ENCODE measurements at places on chromosomes 7 and 10.

GRCh38 chr10:71701496-71702132 lies 18.0 kb downstream of the C10orf105 start:
- DNase-seq, result no peak

DNA sequence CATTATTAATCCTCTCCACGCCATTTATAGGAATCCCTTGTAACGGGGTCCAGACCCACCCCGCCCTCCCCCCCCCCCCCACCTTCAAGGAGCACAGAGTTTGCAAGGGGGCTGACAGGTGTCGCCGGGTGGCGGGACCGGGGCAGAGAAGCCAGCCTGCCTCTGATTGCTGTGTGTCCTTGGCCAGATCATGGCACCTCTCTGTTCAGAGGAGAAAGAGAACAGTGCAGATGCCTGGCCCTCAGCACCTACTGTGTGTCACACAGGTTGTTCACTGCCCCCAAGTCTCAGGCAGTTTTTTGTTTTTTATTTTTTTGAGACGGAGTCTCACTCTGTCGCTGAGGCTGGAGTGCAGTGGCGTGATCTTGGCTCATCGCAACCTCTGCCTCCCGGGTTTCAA lies 5.4 kb upstream of the MICALL2 start:
- no peak for DNase-seq

DNA sequence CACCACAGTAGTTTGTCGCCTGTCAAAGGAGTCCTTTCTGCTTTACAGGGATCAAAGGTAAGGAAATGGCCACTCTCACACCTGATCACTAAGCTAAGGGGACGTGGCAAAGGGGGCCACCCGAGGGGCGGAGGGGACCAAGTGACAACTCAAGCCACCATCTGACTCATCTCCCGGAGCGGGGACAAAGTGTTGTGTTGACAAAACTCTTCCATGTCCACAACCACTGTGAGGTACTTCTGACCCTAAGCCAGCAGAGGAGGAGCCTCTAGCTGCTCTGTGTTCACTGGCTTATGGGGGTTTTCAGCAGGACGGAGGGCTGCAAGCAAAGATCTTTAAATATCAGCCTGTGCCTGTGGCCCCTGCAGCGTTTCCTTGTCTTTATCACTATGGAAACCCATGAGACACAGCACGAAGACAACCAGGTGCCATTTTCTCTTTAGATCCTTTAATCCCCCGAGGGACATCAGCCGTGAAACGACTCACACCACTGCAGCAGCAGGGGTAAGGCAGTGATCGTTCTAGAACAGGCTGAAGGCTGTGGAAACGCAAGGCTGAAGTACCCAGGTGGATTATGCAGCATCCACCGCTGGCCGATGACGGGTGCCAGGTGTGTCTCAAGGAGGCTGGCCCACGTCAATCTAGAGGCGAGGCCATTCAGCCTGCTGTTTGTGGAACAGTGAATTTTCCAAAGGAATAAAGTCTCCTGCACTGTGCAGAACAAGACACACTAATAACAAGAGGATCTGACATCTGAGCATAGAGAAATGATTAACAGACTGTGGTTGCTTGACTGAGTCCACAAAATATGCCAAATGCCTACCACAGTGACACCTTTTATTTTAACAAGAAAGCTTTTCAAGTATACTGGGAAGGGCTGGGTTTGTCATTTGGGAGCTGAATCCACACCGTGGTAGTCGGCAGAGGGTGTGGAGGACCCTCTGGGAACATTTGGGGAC lies 26.6 kb upstream of the DDC start:
- DNase-seq, result no peak

DNA sequence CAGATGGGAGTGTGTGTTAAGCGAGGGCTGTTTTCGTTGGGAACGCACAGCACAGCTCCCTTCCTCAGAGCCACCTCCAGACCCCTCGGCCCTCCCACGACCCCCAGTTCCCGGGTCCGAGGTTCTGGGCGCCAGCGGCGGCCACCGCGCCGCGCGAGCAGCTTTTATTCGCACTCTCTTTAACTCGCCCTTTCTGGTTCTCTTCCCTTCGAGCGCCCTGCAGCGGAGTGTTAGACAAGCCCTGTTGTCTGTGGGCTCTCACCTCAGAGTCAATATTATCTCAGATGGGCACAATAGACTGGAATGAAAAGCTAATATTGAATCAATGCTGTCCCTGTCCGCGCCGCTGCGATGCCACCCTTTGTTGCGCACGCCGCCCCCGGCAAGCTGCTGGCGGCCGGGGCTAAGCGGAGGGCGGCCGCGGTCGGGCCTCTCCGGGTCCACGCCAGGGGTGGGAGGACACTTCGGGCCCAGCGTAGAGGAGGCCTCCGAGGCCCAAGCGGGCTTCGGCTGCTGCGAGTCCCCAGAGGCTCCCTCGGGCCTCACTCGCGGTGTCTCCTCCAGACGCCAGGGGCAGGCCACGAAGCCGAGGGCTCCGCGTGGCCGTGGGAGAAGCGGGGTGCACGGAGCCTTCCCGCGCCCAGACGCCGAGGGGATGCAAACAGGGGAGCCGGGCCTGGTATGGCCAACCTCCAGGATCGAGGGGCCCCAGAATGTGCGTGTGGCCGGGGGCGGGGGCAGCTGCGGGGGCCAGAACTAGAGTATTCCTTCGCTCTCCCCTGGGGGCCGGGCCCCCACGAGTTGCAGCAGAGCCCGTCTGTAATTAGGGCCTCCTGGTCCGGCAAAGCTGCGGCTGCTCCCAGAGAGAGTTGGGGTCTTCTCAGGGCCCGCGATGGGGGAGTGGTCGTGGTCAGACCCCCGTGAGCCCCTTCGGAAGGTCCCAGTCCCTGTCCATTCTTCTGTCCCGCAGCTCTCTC lies 7.9 kb upstream of the EMX2 start:
- no peak for DNase-seq

GRCh38 chr7:105578496-105578895 lies 2.8 kb downstream of the EFCAB10 start:
- DNase-seq, result no peak

DNA sequence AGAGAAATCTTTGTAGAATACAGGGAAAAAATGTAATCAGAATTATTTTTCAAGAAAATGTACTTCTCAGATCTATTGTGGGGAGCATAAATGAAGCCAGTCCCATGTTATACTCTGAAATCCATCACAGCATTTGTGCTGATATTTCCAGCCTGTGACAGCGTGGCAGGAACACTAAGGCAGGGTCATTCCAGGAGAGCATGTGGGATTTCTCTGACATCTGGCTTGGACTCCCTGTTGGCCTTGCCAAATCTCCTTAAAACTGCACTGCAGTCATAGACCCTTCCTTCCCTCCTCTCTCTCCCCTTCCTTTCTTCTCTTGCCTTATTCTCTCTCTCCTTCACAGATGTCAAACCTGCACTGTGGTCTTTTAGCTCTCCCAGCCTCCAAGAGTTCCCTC lies 6.5 kb upstream of the TSPAN13 start:
- no peak for DNase-seq

DNA sequence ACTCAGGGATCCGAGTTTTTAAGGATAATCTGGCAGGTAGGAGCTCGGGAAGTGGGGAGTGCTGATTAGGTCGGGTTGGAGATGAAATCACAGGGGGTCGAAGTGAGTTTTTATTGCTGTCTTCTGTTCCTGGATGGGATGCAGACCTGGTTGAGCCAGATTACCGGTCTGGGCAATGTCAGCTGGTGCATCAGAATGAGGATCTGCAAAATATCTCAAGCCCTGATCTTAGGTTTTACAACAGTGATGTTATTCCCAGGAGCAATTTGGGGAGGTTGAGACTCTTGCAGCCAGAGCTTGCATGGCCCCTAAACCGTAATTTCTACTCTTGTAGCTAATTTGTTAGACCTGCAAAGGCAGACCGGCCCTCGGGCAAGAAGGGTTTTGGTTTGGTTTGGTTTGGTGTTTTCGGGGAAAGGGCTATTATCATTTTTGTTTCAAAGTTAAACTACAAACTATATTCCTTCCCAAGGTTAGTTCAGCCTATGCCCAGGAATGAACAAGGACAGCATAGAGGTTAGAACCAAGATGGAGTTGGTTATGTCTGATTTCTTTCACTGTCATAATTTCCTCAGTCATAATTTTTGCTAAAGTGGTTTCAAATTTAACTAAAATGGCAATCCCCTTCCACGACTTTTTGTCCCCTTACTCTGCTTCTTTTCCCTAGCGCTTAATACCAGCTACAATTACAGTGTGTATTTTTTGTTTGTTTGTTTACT lies 20.6 kb upstream of the PIK3CG start:
- DNase-seq, result no peak

DNA sequence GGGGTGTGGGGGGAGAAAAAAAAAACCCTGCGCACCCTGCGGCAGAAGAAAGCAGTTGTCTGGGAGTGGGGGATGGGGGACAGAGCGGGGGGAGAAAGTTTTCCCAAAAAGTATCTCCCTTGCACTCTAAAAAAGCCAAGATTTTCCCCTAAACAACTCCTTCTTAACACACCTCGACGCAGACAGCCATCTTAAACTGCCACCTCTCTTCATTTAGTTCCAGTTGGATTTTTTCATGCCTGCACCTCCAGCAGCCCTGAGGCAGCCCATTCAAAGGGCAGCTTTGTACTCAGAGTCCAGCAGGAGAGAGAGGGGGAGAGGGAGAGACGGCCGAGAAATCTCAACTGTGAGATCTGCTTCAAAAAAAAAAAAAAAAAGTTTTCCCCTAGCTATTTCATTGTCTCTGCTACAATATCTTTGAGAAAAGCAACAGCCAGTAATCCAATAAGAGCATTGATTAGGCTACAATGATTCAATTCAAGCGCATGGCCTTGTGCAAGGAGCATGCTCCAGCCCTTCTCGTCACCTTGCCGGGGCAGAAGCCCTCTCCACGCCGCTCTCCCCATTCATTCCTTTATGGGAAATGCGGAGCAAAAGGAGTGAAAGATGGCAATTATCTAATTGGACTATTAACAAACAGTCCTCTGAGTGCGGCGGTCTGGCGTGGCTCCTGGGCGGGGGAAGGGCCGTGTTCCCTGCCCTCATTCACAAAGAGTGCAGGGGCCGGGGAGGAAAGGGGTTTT lies 939 bp upstream of the VAX1 start:
- DNase-seq, result no peak

GRCh38 chr10:58266826-58267712 lies 625 bp downstream of the IPMK start:
- no peak for DNase-seq

DNA sequence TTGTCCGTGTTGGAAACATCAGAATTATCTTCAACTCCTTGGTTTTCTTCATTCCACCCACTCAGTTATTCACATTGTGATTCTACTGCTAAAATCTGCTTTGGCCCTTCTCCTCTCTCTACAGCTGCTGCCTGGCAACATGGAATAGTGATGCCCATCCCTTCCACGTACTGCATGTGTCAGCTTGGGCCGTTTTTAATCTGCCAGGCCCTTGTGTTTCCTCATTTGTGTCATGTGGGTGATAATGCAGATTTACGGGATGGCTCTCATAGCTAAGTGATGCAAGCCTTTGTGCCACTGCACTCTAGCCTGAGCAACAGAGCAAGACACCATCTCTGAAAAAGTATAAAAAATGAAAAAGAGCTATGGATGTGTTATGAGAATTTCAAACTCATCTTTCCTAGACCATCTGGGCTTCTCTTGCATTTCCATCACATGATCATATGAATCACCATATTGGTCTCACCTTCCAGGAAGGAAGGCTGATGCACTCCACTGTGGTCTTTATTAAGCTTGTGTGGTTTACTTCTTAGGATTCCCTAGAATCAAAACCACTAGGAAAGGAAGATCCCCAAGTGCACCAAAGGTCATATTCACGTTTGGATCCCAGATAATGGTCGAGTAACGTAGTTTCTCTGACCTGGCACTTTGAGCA lies 20.6 kb upstream of the CELF2 start:
- DNase-seq, result no peak

DNA sequence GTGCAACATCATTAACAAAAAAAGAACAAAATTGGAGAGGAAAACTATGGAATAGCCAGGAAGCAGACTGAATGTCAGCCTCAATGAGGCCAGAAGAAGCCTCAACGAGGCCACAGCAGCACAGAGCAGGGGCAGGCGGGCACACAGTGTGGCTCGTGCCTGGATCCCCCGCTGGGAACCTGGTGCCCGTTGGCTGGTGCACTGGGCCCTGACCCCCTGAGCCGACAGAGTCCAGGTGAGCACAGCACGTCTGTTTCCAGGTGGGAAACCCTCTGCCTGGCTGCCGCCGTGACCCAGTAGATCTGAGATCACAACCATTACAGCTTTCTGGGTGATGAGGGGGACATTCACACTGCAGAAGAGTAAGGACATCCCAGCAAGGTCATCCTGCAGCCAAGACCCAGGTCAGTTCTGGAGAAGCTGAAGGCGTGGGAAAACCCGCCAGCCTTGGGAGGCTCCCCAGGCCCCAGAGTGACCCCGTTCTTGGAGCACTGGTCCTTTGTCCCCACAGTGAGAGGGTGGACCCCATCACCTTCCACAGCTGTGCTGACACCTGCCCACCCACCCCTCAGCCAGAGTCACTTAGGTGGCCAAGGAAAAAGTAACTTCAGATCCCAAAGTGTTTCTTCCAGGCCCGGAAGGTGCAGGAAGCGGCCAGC lies 222.1 kb downstream of the ADARB2 start:
- no peak for DNase-seq

GRCh38 chr10:101694674-101695403 lies at the start of gene FBXW4:
TSS of gene FBXW4 (minus strand) at chr10:101695170. CDS start at chr10:101695105, 65 bp downstream.
- DNase-seq, result no peak

GRCh38 chr10:52682766-52683165 lies 89.8 kb downstream of the MBL2 start:
- peak; percentile 83 for DNase-seq

- no peak for DNase-seq
These were observed 136.6 kb upstream of the ZNF32 start for GRCh38 chr10:43785252-43785651.

- DNase-seq, result peak; percentile 35
These were observed 168.5 kb downstream of the LCOR start for GRCh38 chr10:97000487-97001182.

- no peak for DNase-seq
These were observed 97.8 kb downstream of the CHST15 start for GRCh38 chr10:123995461-123996131.

DNA sequence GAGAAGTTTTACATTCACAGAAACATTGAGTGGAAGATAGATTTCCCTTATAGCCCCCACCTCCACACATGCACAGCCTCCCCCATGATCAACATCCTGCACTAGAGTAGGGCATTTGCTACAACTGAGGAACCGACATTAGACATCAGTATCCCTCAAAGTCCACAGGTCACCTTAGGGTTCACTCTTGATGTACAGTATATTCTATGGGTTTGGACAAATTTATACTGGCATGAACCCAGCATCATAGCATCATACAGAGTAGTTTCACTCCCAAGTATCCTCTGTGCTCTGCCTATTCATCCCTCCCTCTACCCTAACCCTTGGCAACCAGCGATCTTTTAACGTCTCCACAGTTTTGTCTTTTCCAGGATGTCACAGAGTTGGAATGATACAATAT lies 64.4 kb downstream of the VSTM4 start:
- no peak for DNase-seq

DNA sequence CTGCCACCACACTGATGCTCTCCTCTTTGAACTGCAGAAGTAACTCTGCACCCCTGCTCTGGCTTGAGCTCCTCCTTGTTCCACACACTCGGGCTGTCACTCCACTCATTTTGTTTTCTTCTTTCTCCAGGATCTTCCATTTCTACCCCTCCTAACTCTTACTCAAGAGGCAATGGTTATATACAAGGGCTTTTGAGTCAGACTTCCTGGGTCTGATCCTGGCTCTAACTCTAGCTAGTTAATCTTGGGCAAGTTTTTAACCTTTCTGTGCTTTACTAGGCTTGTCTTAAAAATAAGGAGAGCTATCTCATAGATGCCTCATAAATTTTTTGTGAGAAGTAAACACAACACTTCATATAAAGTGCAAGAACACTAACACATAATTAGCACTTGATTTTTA lies 45.3 kb upstream of the GNAI1 start:
- no peak for DNase-seq
